ENCODE measurements at places on chromosomes 6 and 20. TPM values are rescaled to one million over a fixed set of nuclear protein-coding genes. Genes with fewer than 3 reads are reported as not detected.

DNA sequence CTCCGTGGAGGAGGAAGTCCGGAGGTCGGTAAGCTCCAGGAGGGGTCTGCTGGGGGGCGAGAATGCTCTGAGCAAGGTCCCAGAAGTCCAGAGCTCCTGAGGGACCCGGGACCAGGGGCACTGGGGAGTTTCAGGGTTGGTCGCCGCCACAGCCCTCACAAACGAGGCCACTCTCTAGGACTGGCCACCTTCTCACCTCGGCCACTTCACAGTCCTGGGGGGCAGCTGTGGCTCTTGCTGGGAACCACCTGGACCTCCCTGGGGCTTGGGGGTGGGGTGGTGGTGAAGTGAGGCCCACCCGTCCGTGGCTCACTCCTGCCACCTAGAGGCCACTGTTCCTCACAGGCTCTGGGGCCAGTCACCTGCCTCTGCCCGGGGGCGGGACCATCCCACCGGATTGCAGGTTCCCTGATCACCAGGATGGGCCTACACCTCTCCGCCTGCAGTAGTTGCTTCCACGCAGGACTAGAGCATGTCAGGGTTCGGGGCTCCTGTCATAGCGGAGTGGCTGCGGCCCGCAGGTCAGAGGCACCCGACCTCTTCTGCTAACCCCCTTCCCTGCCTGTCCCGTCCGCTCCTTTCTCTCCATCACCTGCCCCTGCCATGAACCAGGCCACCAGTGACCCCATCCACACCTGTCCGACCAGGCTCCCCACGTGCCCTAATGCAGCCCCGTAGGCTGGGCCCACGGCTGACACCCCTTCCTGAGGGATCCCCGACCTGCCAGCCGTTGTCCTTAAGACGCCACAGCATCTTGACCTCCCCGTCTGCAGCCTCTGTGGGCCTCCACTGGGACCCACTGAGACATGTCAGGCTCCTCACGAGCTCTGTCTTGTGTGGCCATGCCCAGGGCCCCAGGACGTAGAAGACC, 5.1 kb upstream of the TCEA2 start:
- H3K36me3 ChIP-seq = no peaks in the 10 kb centered on the region
- peaks cover 44% of the 10 kb centered on the region for H3K4me1 ChIP-seq
- DNase-seq = peak; percentile 88
- peaks cover 4% of the 10 kb centered on the region for H3K27me3 ChIP-seq
- peak overlapping the region; percentile 86 for H3K27ac ChIP-seq

The PTCRA gene
- not detected for total RNA-seq

The WFDC10B gene
- not detected for total RNA-seq

The SASH1 gene
- total RNA-seq = not detected

DNA sequence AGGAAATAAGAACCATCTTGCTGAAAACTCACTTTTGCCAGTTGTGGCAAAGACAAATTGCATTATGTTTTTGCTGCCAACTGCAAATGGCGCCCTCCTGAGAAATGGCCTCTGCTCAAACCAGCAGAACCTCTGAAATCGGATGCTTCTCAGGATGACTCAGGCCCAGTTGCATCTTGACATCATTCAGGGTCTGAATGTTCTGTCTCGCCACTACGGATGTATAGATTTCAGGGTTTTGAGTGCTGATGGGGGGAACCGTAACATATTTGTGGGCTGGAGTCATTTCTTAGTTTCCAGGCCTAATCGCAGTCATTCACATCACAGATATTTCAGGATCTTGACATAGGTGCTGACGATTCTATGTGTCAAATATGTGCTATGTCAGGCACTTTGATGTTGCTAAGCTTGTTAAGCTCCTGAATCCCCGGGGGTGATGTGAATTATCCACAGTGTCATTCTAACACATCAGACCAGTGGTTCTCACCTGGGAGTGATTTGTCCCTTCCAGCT, 207.1 kb downstream of the NFATC2 start:
- no peak for DNase-seq
- peaks cover 5% of the 10 kb centered on the region for H3K27me3 ChIP-seq
- H3K27ac ChIP-seq = no peak overlapping the region
- H3K4me1 ChIP-seq = peaks cover 3% of the 10 kb centered on the region
- no peak overlapping the region for H3K4me3 ChIP-seq

DNA sequence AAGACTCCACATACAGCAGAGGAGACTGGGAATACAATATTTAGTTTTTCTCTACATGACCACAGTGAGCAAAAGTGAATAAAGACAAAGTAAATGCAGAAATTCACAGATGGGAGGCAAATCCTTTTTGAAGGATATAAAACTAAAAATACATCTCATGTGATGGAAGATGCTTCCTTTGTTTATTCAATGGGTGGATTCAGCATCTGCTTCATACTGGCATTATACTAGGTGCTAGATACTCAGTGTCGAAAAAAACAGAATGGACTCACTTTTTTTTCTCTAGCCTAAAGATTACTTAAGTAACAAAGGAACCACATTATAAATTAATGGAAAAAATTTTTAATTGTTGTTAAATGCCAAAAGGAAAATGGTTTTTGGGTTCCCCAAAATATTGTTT, 216.2 kb downstream of the TRDN start:
- no peaks in the 10 kb centered on the region for H3K36me3 ChIP-seq
- H3K4me1 ChIP-seq = no peaks in the 10 kb centered on the region
- H3K4me3 ChIP-seq = no peak overlapping the region
- no peak overlapping the region for H3K27ac ChIP-seq

DNA sequence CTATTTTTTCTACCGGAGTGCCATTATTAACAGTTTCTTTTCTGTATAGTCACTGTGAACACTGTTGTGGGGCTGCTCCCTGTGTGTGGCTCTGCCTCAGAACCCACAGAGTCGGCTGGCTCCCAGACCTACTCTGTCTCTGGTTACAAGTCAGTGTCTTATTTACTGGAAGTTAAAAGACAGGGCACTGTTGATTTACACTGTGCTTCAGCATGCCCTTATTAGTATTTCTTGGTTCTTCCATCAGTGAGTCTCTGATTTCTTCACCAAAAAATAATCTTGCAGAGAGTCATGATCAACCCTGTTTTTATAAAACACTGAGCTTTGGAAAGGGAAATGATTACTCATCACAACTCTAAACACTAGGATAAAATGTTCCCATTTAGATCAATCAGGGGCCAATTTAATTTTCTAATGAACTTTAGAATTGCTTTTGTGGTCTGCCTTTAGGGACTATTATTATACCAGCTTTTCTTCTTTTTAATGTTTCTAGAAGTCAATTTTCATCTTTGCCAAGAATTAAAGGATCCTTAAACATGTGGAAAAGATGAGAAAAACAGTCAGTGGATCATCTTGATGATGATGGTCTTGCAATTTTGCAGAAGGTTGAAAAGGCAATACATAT, 92.6 kb downstream of the UTRN start:
- peaks cover 26% of the 10 kb centered on the region for H3K4me1 ChIP-seq
- H3K27me3 ChIP-seq = no peaks in the 10 kb centered on the region
- H3K36me3 ChIP-seq = peaks cover 55% of the 10 kb centered on the region
- H3K4me3 ChIP-seq = no peak overlapping the region
- H3K27ac ChIP-seq = no peak overlapping the region

The MCM9 gene
- total RNA-seq = 18.8 TPM

DNA sequence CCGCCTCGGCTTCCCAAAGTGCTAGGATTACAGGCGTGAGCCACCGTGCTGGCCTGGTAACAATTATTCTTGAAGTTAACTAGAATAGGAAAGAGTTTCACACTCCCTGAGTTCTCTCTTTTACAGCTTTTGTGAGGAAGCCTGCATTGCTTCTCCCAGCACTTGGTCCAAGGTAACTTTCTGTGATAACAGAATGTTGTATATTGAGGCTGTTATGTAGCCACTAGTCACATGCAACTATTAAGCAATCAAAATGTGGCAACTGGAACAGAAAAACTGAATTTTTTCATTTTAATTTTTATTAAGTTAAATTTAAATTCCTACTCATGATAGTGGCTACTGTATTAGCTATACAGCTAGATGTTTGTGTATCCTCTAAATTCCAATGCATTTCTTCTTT, 2.5 kb downstream of the TRIM38 start:
- peaks cover 64% of the 10 kb centered on the region for H3K36me3 ChIP-seq
- no peaks in the 10 kb centered on the region for H3K27me3 ChIP-seq
- no peak for DNase-seq
- H3K4me3 ChIP-seq = peak overlapping the region; percentile 7
- no peak overlapping the region for H3K27ac ChIP-seq

- no peak overlapping the region for H3K27ac ChIP-seq
- no peaks in the 10 kb centered on the region for H3K36me3 ChIP-seq
- H3K4me3 ChIP-seq = no peak overlapping the region
- H3K27me3 ChIP-seq = peaks cover 10% of the 10 kb centered on the region
- H3K4me1 ChIP-seq = peaks cover 2% of the 10 kb centered on the region
Observed at GRCh38 chr6:35969646-35970045, 48.7 kb upstream of the SRPK1 start.

DNA sequence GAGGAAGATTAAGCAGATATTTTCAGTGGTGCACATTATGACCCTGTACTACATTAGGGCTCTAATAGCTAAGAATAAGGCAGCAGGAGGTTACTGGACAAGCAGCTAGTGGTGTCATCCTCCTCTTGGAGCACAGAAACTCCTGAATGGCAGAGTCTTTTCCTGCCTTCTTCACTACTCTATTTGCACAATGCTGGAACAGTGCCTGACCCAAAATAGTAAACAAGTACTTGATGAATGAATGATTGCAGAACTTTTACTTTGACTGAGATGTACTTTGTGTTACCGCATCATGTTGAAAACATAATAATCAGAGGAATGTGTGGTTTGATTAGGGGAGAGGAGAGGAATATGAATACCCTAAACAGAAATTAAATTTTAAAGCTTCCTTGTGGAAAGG, 30.0 kb upstream of the UST start:
- H3K27ac ChIP-seq = no peak overlapping the region
- peaks cover 8% of the 10 kb centered on the region for H3K27me3 ChIP-seq
- H3K4me1 ChIP-seq = no peaks in the 10 kb centered on the region

The PRDM13 gene
- not detected for total RNA-seq

The PLA2G7 gene
- total RNA-seq = not detected

DNA sequence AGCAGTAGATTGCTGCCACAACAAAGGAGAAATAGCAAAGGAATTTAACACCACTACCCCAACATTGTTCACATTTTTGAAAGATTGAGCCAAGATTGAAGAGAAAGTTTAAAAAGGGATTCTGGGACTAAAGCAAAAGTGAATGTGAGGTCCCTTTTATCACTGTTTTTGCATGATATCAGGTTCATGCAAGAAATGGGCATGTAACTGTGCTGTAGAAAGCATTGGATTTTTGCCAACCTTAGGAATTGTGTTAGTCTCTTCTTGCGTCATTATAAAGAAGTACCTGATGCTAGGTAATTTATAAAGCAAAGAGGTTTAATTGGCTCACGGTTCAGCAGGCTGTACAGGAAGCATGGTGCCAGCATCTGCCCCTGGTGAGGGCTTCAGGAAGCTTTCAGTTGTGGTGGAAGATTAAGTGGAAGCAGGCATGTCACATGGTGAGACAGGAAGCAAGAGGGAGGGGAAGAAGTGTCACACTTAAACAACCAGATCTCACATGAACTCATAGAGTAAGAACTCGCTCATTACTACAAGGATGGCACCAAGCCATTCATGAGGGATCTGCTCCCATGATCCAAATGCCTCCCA, 4.6 kb upstream of the GJB7 start:
- peak overlapping the region; percentile 65 for H3K27ac ChIP-seq
- DNase-seq = peak; percentile 36
- peaks cover 17% of the 10 kb centered on the region for H3K36me3 ChIP-seq
- peaks cover 11% of the 10 kb centered on the region for H3K4me1 ChIP-seq

- no peaks in the 10 kb centered on the region for H3K27me3 ChIP-seq
- H3K36me3 ChIP-seq = no peaks in the 10 kb centered on the region
- DNase-seq = no peak
- peaks cover 40% of the 10 kb centered on the region for H3K4me1 ChIP-seq
- no peak overlapping the region for H3K4me3 ChIP-seq
- H3K27ac ChIP-seq = peak overlapping the region; percentile 69
Observed at GRCh38 chr20:62775206-62775605, 21.1 kb upstream of the MRGBP start.

DNA sequence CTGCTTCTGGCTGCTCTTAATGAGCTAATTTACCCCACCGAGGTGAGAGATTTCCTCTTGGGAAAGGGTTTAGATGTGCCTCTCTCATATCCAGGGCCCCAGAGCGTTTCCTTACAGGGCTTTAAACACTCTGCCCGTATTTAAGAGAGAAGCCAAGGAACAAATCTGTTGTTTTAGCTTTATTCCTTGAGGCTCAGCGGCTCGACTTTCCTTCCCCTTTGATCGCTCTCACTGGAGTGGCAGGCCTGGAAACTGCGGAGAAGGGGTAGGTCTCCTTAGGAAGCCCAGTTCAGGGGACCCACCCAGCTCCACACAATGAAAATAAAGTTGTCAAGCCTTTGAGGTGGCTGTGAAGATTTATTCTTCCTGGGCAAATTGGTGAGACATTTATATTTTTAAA, 132.0 kb upstream of the JAG1 start:
- H3K27me3 ChIP-seq = no peaks in the 10 kb centered on the region
- H3K36me3 ChIP-seq = no peaks in the 10 kb centered on the region
- no peaks in the 10 kb centered on the region for H3K4me1 ChIP-seq

- no peaks in the 10 kb centered on the region for H3K4me1 ChIP-seq
- H3K27me3 ChIP-seq = peaks cover 3% of the 10 kb centered on the region
- no peak overlapping the region for H3K4me3 ChIP-seq
Observed at GRCh38 chr6:46816626-46817025, 23.4 kb downstream of the MEP1A start.

- no peaks in the 10 kb centered on the region for H3K36me3 ChIP-seq
- no peaks in the 10 kb centered on the region for H3K4me1 ChIP-seq
- no peak for DNase-seq
- no peaks in the 10 kb centered on the region for H3K27me3 ChIP-seq
- H3K4me3 ChIP-seq = no peak overlapping the region
Observed at GRCh38 chr6:81148751-81149150, 603.7 kb downstream of the TENT5A start.

- H3K4me3 ChIP-seq = no peak overlapping the region
- peak overlapping the region; percentile 82 for H3K27ac ChIP-seq
- peaks cover 28% of the 10 kb centered on the region for H3K36me3 ChIP-seq
- DNase-seq = peak; percentile 75
- peaks cover 32% of the 10 kb centered on the region for H3K4me1 ChIP-seq
- no peaks in the 10 kb centered on the region for H3K27me3 ChIP-seq
Observed at GRCh38 chr6:158047127-158047518, 65.5 kb downstream of the SYNJ2 start.

DNA sequence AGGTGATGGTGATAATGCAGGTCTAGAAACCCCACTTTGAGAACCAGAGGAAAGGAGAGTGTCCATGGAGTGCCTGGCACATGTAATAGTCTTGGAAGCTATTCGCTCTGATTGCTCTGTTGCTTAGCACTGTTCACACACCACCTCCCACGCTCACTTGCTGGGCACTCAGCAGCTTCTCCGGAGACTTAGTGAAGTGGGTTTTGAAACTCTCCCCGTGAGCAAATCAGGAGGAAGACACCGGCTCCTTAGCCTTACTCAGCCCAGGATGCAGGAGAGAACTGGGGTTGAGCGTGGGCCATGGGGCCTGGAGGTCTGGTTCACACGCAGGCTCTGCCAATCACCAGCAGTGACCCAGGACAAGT, 22.2 kb downstream of the BMP7 start:
- no peaks in the 10 kb centered on the region for H3K36me3 ChIP-seq
- H3K4me1 ChIP-seq = no peaks in the 10 kb centered on the region
- peaks cover 7% of the 10 kb centered on the region for H3K27me3 ChIP-seq

GRCh38 chr20:35514371-35514932, 15.0 kb downstream of the C20orf173 start:
- H3K27me3 ChIP-seq = no peaks in the 10 kb centered on the region
- no peak overlapping the region for H3K27ac ChIP-seq
- H3K4me1 ChIP-seq = no peaks in the 10 kb centered on the region
- DNase-seq = no peak
- no peak overlapping the region for H3K4me3 ChIP-seq
- H3K36me3 ChIP-seq = peaks cover 28% of the 10 kb centered on the region

GRCh38 chr6:135325624-135326424, 144.7 kb downstream of the MYB start:
- no peak for DNase-seq
- no peaks in the 10 kb centered on the region for H3K27me3 ChIP-seq
- H3K36me3 ChIP-seq = no peaks in the 10 kb centered on the region
- peaks cover 28% of the 10 kb centered on the region for H3K4me1 ChIP-seq
- no peak overlapping the region for H3K4me3 ChIP-seq
